ENCODE measurements at places on chromosomes 3 and 15. TPM values are rescaled to one million over a fixed set of nuclear protein-coding genes. Genes with fewer than 3 reads are reported as not detected.

The CELSR3 gene
- total RNA-seq, result not detected

The CSTA gene
- 1.5 TPM for total RNA-seq

The CEP19 gene
- total RNA-seq, result not detected

The CCR3 gene
- total RNA-seq, result not detected

The KIF7 gene
- total RNA-seq, result 6.2 TPM

The ZPLD1 gene
- not detected for total RNA-seq

DNA sequence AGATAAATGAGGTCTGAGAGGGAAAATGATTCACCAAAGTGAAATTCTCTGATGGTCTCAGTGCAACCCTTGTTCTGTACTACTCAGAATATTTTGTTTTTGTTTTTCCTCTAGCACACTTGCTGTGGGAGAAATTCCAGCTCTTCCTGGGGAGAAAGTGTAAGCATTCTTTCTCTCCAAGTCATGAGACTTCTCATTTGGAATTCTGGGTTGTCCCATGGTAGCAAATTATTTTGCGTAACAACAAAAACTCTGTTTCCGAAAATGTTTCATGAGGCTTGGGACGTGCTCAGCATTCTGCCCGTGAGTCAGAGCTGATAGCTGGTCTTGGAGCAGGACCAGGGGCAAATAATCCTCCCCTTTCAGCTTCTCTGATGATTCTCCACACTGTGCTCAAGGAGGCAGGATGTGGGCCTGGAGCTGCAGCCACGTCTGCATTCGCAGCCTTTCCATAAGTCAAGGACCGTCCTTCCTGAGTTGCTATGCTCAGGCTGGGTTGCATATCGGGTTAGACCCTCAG, 70.3 kb downstream of the SENP2 start:
- H3K4me3 ChIP-seq, result no peak overlapping the region
- H3K36me3 ChIP-seq, result no peaks in the 10 kb centered on the region
- peak; percentile 79 for DNase-seq
- H3K27ac ChIP-seq, result peak overlapping the region; percentile 85
- peaks cover 28% of the 10 kb centered on the region for H3K4me1 ChIP-seq

- peak overlapping the region; percentile 78 for H3K27ac ChIP-seq
- H3K4me1 ChIP-seq, result peaks cover 13% of the 10 kb centered on the region
- DNase-seq, result peak; percentile 21
- no peaks in the 10 kb centered on the region for H3K36me3 ChIP-seq
- no peaks in the 10 kb centered on the region for H3K27me3 ChIP-seq
- H3K4me3 ChIP-seq, result no peak overlapping the region
These were observed 35.0 kb downstream of the PLOD2 start for GRCh38 chr3:146125951-146126350.

DNA sequence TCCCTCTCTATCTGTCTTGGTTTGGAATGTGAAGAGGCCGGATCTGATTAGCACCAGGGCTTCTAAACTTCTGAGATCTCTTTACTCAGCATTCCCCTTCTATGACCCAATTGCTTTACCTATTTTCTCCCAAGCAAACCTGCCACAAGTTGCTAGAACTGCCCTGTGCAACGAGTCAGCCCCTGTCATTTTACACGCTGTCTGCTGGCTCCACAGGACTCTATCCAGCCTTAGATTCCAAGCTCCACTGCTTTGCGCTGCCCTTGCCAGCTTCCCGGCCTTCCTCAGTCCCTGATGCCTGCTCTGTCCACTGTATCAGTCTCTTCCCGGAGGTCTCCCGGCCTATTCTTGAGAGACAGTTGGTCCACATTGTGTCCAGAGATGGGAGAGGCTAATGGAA, 12.3 kb downstream of the CEP19 start:
- no peak overlapping the region for H3K4me3 ChIP-seq
- H3K27ac ChIP-seq, result no peak overlapping the region
- no peaks in the 10 kb centered on the region for H3K4me1 ChIP-seq
- H3K27me3 ChIP-seq, result no peaks in the 10 kb centered on the region
- no peak for DNase-seq

GRCh38 chr3:190739641-190740185, 122.8 kb downstream of the GMNC start:
- H3K27ac ChIP-seq, result no peak overlapping the region
- no peaks in the 10 kb centered on the region for H3K27me3 ChIP-seq
- H3K4me1 ChIP-seq, result no peaks in the 10 kb centered on the region
- H3K36me3 ChIP-seq, result no peaks in the 10 kb centered on the region
- no peak overlapping the region for H3K4me3 ChIP-seq
- DNase-seq, result no peak

DNA sequence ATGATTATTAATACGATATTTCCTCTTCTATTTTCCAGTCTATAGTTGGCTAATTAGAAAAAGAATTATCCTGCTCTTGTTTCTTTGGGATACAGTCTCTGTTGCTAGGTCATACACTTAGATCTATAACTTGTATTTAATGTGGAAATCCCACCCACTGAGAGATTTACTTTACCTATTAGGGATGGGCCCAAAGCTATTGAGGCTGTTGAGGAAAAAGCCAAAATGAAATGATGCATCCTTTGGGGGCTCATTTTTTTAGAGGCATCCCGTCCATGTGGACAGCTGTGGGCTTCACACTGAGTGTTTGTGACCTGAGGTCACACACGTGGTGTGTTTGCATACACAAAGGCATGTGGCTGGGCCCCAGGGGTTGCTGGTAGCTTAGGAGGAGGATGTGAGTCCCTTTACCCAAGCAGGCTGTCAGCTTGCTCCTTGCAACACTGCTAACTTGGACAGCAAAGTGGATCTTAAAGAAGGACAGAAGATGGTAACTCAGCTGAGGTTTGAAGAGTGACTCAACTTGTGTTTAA, 477.4 kb downstream of the AGBL1 start:
- no peak overlapping the region for H3K4me3 ChIP-seq
- no peak overlapping the region for H3K27ac ChIP-seq
- H3K4me1 ChIP-seq, result no peaks in the 10 kb centered on the region
- no peak for DNase-seq
- H3K36me3 ChIP-seq, result no peaks in the 10 kb centered on the region

GRCh38 chr3:150269526-150269925, 138.6 kb upstream of the TSC22D2 start:
- no peak overlapping the region for H3K27ac ChIP-seq
- DNase-seq, result no peak
- H3K4me1 ChIP-seq, result no peaks in the 10 kb centered on the region

DNA sequence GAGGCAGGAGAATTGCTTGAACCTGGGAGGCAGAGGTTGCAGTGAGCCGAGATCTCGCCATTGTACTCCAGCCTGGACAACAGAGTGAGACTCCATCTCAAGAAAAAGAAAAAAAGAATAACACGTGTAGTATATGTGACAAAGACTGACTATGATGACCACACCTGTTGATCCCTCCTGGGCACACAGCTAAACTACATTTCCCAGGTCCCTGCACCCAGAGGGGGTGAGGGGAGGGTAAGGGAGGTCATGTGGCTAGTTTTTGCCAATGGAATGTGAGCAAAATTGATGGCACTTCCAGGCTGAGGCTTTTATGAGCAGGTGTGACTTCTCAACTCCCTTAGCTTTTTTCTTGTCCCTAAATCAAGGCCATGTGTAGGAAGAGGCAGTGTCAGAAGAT, 58.2 kb downstream of the KLHL6 start:
- H3K36me3 ChIP-seq, result no peaks in the 10 kb centered on the region
- no peak overlapping the region for H3K27ac ChIP-seq
- H3K27me3 ChIP-seq, result no peaks in the 10 kb centered on the region

DNA sequence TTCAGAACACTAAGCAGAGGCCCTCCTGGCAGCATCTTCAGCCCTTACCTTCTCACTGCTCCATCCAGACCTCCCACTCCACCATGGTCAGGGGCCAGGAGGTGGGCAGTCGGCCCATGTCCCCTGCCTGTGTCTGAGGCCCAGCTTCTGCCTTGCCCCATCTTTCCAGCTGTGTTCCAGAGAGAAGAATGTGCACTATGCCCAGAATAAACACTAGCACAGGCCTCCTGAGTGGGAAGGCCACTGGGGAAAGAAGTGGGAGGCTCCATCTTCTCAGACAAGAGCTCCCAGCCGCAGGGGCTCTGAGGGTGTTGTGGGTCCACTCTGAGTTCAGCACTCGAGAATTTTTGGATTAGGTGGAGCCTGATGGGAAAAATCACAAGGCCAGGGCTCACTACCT, 44.5 kb downstream of the ADCY5 start:
- no peaks in the 10 kb centered on the region for H3K4me1 ChIP-seq
- no peaks in the 10 kb centered on the region for H3K36me3 ChIP-seq
- H3K27me3 ChIP-seq, result no peaks in the 10 kb centered on the region
- no peak for DNase-seq

GRCh38 chr15:91882858-91883586, 29.5 kb downstream of the SLCO3A1 start:
- H3K27ac ChIP-seq, result no peak overlapping the region
- no peaks in the 10 kb centered on the region for H3K27me3 ChIP-seq
- H3K36me3 ChIP-seq, result no peaks in the 10 kb centered on the region
- no peak for DNase-seq
- no peak overlapping the region for H3K4me3 ChIP-seq

- H3K4me1 ChIP-seq, result no peaks in the 10 kb centered on the region
- H3K27ac ChIP-seq, result no peak overlapping the region
- no peaks in the 10 kb centered on the region for H3K36me3 ChIP-seq
These were observed 245.1 kb upstream of the NAALADL2 start for GRCh38 chr3:174614036-174614435.

GRCh38 chr3:127629467-127630403, 750 bp downstream of the PODXL2 start:
- peaks cover 4% of the 10 kb centered on the region for H3K27me3 ChIP-seq
- no peaks in the 10 kb centered on the region for H3K4me1 ChIP-seq
- H3K4me3 ChIP-seq, result peak overlapping the region; percentile 47
- no peaks in the 10 kb centered on the region for H3K36me3 ChIP-seq

GRCh38 chr15:90982135-90982534, 12.2 kb downstream of the PRC1 start:
- no peaks in the 10 kb centered on the region for H3K36me3 ChIP-seq
- no peaks in the 10 kb centered on the region for H3K27me3 ChIP-seq
- no peak overlapping the region for H3K4me3 ChIP-seq
- no peaks in the 10 kb centered on the region for H3K4me1 ChIP-seq
- no peak for DNase-seq
- no peak overlapping the region for H3K27ac ChIP-seq

DNA sequence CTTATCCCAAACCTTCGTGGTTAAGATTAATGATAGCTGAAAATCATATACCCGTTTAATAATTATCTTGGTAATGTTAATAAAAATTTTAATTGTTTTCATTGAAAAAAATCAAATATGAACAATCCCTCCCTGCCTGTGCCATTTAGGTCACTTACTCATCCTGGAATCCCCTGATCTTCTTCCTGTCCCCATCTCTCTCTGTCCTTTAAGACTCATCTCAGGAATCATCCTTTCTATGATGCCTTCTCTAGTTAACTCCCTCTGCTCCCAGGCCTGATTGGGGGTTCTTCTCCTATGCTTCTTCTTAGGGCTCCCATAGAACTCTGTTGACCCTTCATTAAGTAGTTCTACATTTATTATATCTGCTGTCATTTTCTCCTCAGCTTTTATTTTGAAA, 91.6 kb downstream of the MBNL1 start:
- no peak overlapping the region for H3K27ac ChIP-seq
- no peak for DNase-seq
- H3K4me1 ChIP-seq, result no peaks in the 10 kb centered on the region
- no peaks in the 10 kb centered on the region for H3K36me3 ChIP-seq

- DNase-seq, result no peak
- no peaks in the 10 kb centered on the region for H3K4me1 ChIP-seq
- H3K4me3 ChIP-seq, result no peak overlapping the region
- no peaks in the 10 kb centered on the region for H3K27me3 ChIP-seq
- H3K36me3 ChIP-seq, result no peaks in the 10 kb centered on the region
- H3K27ac ChIP-seq, result no peak overlapping the region
These were observed 310.6 kb downstream of the NSUN3 start for GRCh38 chr3:94373456-94373855.

DNA sequence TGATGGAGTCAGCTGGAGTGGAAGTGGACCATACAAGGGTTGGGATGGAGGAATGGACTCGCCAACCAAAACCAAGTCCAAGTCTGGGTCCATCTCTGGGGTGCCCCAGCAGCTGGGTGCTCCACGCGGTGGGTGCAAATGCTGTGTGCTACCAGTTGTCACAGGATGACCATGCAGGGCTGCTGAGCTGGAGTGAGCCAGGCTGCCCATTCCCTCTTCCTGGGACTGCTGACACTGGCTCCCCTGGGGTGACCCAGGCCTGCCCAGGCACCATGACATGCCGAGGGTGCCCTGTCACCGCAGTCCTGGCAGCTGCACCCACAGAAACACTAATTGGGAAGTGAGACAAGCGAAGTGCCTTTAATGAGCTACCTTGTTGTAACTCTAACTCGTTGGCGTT, 140.2 kb downstream of the TPRA1 start:
- H3K4me1 ChIP-seq, result peaks cover 1% of the 10 kb centered on the region
- no peaks in the 10 kb centered on the region for H3K36me3 ChIP-seq
- no peak overlapping the region for H3K4me3 ChIP-seq
- no peaks in the 10 kb centered on the region for H3K27me3 ChIP-seq
- no peak overlapping the region for H3K27ac ChIP-seq

DNA sequence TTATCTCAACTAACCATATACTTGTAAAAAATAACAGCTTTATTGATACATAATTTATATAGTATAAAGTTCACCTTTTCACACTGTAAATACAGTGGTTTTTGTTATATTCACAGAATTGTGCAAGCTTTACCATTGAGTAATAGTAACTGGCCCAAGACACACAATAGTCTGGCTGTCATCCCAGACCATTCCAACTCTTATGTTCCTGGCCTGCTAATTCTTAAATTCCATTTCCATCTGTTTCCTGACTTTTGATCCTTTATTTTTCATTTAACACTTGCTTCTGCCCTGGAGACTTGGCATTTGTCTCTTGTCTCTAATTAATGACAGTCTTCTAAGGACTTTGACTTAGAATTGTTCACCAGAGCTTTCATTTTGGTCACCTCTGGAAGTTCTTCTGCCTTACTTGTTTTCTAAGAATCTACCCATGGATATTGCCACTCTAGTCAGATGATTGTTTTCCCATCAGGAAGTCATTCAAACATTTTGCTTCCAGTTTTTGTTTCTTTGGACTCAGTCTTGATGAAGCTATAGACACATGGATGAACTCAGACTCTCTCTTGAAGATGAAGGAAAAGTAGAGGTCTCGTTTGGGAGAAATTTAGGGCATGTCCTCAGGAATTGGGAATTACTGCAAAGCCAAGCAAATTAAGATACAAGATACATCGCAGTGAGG, 27.2 kb upstream of the PLSCR4 start:
- peaks cover 9% of the 10 kb centered on the region for H3K4me1 ChIP-seq
- no peaks in the 10 kb centered on the region for H3K36me3 ChIP-seq
- H3K27me3 ChIP-seq, result no peaks in the 10 kb centered on the region
- H3K27ac ChIP-seq, result peak overlapping the region; percentile 30
- H3K4me3 ChIP-seq, result no peak overlapping the region
- DNase-seq, result peak; percentile 61

GRCh38 chr3:178823150-178823549, 248.5 kb downstream of the ZMAT3 start:
- no peak overlapping the region for H3K4me3 ChIP-seq
- DNase-seq, result no peak
- no peaks in the 10 kb centered on the region for H3K27me3 ChIP-seq
- H3K36me3 ChIP-seq, result no peaks in the 10 kb centered on the region

DNA sequence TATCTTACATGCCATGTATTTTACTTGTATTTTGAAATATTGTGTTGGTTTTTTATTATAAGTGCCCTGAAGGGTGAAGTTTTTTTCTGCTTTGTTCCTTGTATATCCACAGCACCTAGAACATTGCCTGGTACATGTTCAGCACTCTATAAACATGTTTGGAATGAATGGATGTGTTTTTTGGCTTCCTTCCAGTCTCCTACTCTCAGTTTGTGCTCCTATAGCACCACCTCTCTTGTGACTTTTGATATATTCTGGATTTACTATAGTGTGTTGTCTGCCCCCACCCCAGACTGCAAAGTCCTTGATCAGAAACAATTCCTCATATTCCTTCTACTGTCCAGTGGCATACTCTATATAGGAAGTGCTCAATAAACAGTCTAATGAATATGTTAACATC, 60.6 kb downstream of the PLCL2 start:
- H3K4me3 ChIP-seq, result no peak overlapping the region
- H3K4me1 ChIP-seq, result no peaks in the 10 kb centered on the region
- no peak for DNase-seq
- no peaks in the 10 kb centered on the region for H3K36me3 ChIP-seq
- H3K27me3 ChIP-seq, result no peaks in the 10 kb centered on the region
